Brain (organoid and tissue), 16 donors: ENCODE measurements at places on chromosomes 3 and 15. TPM values are rescaled to one million over a fixed set of nuclear protein-coding genes. Genes with fewer than 3 reads are reported as not detected.

The GRAMD2A gene
- polyA plus RNA-seq = 3.0 TPM

The SENP5 gene
- 5.3 TPM for polyA plus RNA-seq

The MEX3B gene
- 15.7 TPM for polyA plus RNA-seq

The ATP11B gene
- polyA plus RNA-seq = 6.3 TPM

The DPPA2 gene
- polyA plus RNA-seq = not detected

The SI gene
- not detected for polyA plus RNA-seq

The NMNAT3 gene
- 28.1 TPM for polyA plus RNA-seq

The CRYGS gene
- polyA plus RNA-seq = 0.34 TPM
